Activated T-helper 2 cell treated with anti-CD3 and anti-CD28 coated beads, Interferon-gamma antibody, Interleukin-2, Interleukin-4, amounts not matched to agents 10 μg/mL and 5 μg/mL and 100 μg/mL, durations not matched to agents 14 hours and 24 hours and 36 hours (primary cell): ENCODE measurements at places on chromosomes 2 and 18. TPM values are rescaled to one million over a fixed set of nuclear protein-coding genes. Genes with fewer than 3 reads are reported as not detected.

- H3K27ac ChIP-seq: no peak overlapping the region
- no peak overlapping the region for H3K4me3 ChIP-seq
- peaks cover 1% of the 10 kb centered on the region for H3K27me3 ChIP-seq
- DNase-seq: no peak
- H3K36me3 ChIP-seq: no peaks in the 10 kb centered on the region
- no peaks in the 10 kb centered on the region for H3K4me1 ChIP-seq
Observed at GRCh38 chr2:234963773-234964615, 12.2 kb downstream of the SH3BP4 start.

- no peaks in the 10 kb centered on the region for H3K4me1 ChIP-seq
- H3K36me3 ChIP-seq: no peaks in the 10 kb centered on the region
- no peak overlapping the region for H3K27ac ChIP-seq
- no peaks in the 10 kb centered on the region for H3K27me3 ChIP-seq
- H3K4me3 ChIP-seq: no peak overlapping the region
- no peak for DNase-seq
Observed at GRCh38 chr18:7764405-7764804, 197.3 kb downstream of the PTPRM start.

TUBA3E gene
- total RNA-seq: not detected in 2 replicates

DNA sequence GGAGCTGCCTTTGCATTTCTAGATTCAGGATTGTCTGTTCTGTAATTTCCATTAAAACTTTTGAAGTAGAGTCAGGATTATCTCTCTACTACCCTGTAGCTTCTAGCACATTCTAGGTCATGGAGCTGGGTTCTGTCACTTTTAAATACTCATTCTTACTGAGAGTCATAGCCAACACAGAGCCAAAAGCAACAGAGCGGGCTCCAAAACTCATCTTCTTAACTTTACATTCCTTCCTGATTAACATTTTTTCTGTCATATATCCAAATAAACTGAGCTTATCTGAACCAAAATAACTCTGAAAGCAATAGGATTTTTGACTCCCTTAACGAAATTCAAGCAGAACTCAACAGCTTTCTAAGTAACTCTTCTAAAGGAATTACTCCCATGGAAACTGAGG lies 12.9 kb downstream of the PREPL start:
- no peak for DNase-seq
- no peak overlapping the region for H3K27ac ChIP-seq
- peaks cover 13% of the 10 kb centered on the region for H3K36me3 ChIP-seq
- H3K27me3 ChIP-seq: no peaks in the 10 kb centered on the region
- no peaks in the 10 kb centered on the region for H3K4me1 ChIP-seq
- no peak overlapping the region for H3K4me3 ChIP-seq

DNA sequence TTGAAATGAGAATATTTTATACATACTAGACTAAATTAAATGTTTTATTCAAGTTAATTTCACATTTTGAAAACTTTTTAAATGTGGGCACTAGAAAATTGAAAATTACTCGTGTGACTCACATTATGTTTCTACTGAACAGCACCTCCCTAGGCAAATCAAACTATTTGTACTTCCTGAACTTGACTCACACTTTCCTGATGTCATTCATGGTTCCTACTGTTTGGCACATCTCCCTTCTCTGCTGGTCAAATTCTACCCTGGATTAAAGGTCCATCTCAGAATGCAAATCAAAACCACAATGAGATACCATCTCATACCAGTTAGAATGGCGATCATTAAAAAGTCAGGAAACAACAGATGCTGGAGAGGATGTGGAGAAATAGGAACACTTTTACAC lies 16.7 kb downstream of the LHCGR start:
- DNase-seq: no peak
- H3K27ac ChIP-seq: no peak overlapping the region
- H3K4me1 ChIP-seq: no peaks in the 10 kb centered on the region
- H3K27me3 ChIP-seq: no peaks in the 10 kb centered on the region
- H3K4me3 ChIP-seq: no peak overlapping the region
- H3K36me3 ChIP-seq: no peaks in the 10 kb centered on the region
